ENCODE measurements at places on chromosomes 4 and X. TPM values are rescaled to one million over a fixed set of nuclear protein-coding genes. Genes with fewer than 3 reads are reported as not detected.

Gene HPGDS
- not detected for total RNA-seq

Gene SPANXN1
- not detected for total RNA-seq

Gene RAB33B
- total RNA-seq = 9.2 TPM

Gene CFP
- total RNA-seq = 0.26 TPM

Gene NHSL2
- not detected for total RNA-seq
